NCI-H524 treated with DMSO at 0.1 percent for 48 hours (cell line): ENCODE measurements at places on chromosomes 1 and 21.

DNA sequence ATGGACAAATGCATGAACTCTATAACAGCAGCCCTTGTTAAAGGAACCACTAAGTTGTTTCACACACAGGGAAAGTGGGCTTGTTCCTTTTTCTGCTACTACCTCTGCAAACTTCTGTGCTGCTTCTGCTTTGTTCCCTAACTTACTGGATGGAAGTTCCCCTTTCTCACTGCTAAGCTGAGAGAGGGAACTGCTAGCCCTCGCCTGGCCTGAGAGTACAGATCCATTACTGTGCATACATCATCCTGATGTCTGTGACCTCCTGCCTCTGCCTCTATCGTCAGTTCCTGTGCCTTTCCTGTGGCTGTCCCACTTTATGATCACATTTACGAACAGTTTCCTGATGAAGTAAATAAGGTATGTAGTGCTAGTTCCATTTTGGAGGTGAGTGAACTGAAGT is 3.5 kb downstream of the GNAT2 start:
- no peak for DNase-seq

- no peak for DNase-seq
Observed at GRCh38 chr1:17052038-17052437, 1.8 kb downstream of the SDHB start.

DNA sequence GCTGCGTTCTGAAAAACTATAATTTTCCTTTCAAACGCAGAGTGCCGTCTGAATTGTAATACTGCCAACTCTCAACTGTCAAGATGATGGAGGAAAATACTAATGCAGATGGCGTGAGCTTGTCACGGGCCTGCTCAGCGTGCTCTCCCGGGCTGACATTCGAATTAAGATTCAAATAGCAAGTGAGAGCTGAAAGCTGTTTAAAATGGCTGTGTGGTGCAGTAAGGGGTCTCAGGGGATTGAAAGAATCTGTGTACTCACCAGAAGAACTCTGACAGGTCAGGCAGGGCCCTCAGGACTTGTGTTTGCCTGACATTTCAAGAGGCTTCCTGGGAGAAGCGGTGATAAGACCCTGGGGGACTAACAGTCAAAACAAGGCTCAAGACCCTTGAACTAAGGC is 33.1 kb downstream of the ZMYND12 start:
- DNase-seq = peak; percentile 28

DNA sequence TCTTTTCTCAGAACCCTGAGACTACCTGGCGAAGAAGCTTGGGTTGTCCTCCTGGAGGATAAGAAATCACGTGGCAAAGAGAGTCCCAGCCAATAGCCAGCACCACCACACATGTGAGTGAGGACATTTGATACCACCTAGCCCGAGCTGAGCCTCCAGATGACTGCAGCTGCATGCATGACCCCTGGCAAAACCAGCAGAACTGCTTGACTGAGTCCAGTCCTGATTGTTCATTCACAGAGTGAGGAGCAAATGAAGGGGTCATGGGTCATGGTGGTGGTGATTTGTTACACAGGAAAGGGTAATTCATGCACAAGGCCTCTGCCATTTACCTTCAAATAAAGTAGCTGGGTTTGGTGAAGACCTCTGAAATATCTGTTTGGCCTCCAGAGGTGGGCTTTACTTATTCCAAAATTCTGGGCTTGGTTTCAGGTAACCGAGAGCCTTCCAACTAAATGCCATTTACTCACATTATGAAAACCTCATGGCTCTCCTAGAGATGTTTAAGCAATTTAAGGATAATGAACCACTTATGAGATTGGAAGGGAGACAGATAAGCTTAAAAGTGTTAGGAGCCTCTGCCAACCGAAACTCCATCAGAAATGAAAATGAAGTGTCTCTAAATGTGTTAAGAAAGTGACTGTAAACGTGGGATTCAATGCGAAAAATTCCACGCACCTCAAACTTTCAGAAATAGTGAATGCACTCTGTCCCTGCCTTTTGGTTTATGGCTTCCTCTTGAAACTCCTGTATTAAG is 163.3 kb downstream of the SLC35F3 start:
- no peak for DNase-seq

DNA sequence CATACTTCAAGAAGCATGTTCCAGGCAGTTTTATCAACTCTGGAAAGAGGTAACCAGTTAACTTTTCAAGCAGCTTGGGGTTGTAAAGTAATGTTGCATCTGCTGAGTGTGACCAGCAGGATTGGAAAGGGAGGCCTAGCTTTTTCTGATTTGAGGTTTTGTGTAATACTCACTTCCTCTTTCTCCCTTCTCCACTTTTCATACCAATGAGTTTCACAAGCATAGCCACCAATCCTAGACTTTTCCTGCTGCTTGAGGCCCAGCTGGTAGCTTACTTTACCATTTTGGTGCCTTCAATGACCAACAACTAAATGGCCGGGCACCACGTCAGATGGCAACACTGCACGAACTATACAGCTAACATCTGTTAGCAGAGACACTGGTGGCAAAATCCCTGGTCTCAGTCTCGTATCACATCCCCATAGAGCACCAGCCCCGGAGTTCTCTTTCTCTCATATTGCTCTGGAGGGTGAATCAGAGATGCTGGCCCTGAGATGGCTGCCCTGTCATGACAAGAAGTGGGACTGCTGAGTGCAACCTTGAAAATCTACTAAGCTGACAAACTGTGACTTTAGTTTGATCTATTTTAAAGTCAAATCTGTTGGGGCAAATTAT is 14.8 kb upstream of the GPR88 start:
- DNase-seq = no peak

DNA sequence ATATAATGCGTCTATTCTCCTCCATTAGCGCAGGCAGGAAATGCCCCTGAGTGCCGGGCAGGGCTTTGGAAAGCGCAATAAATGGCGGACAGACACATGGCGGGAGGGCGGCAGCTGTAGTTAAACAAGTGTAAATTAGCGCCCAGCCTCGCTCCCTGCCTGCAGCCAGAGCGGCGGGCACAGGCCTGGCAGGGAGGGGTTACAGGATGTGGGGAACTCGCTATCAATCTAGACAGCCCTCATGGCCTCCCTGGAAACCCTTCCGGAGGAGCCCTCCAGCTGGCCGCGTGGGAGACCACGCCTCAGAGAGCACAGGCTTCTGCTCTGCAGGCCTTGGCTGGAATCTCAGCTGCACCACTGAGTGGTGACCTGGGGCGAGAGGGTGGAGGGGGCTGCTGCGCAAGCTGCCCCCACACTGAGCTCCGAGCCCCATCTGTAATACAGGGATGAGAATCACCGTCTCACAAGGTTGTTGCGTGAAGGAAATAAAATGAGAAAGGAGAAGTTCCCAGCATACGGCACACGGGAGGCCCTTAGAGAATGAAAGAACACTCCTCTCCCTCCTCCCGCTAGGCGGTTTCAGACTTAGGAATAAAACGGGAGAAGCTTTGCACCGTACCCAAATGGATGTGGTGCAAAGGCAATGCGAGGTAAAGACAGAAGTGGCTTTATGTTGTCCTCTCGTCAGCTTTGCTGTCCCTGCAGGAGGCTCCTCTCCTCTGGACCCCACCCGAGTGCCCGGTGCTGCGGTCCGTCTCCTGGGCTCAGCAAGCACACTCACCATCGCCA is 167.2 kb upstream of the POU3F1 start:
- DNase-seq = no peak

GRCh38 chr1:102857251-102857650 is 251.1 kb downstream of the COL11A1 start:
- no peak for DNase-seq

- DNase-seq = no peak
Observed at GRCh38 chr21:25842925-25843324, 108.2 kb downstream of the GABPA start.

- DNase-seq = no peak
Observed at GRCh38 chr1:218292515-218292914, 7.4 kb downstream of the RRP15 start.

GRCh38 chr21:34022627-34023335 is 50.6 kb upstream of the MRPS6 start:
- DNase-seq = no peak

DNA sequence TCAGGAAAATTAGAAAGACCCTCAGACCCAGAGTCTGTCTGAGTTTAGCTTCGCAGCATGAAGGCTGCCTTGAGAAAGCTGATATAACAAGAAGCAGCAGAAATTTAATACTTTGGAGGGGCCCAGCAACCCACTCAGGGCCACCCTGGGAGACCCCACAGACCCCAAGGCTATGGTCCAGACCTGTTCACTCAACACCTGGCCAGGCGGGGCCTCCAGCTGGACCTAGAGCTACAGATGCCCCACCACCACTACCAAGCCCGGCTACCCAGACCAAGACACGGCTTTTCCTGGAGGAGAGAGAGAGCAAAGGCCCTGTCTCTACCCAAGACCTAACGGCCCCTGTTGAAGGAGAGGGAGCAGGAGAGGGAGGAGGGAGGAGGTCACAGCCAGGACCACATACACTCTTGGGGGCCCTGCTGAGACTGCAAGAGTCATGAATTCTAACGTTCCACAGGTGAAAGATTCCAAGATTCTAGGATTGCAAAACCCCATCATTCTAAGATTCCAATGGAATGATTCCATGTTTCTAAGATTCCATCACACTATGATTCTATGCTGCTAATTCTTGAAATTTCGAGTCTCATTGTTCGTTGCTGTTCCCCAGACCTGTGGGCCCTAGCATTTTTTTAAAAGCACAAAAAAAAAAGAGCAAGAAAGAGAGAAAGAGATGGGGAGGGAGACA is 53.2 kb downstream of the LACTBL1 start:
- DNase-seq = no peak

DNA sequence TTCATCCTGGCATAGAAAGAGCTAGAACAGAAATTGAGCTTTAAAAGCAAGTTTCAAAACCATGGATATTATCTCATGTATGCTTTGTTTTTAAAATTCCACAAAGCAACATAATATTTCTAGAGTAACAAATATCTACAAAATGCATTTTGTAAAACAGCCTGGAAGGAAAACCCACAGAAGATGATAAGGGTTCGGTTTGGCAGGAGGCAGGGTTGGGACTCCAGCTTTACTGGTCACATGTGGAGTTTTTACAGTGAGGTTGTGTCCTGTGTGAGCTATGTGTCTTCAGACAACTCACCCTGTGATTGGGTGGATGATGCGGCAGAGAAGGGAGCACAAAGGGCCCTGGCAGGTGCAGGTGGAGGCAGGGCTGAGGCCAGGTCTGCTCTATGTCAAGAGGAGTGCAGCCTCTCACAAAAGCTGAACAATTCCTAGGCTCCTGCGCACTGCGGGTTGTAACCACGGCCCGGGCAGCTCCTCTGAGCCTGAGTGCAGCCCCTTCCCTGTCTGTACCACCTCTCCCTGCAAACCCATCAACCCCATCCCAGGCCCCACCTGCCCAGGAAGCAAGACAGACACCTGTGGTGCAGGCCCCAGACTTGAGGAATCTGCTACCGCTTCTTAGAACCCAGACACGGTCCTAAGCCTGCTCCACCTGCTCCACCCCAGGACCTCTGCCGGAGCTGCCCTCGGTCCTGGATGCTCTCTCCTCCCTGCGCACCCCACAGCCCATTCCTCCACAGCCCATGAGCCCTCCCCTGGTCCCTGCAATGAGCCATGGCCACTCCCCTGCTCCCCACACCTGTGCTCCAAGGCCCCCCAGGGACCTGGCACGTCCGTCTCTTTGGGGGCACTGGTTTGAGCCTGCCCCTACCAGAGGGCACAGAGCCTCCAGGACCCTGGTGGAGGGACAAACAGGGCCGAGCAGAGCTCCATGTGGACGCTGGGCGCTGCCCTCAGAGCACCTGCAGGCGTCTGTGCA is 2.8 kb upstream of the COL18A1 start:
- DNase-seq = no peak

DNA sequence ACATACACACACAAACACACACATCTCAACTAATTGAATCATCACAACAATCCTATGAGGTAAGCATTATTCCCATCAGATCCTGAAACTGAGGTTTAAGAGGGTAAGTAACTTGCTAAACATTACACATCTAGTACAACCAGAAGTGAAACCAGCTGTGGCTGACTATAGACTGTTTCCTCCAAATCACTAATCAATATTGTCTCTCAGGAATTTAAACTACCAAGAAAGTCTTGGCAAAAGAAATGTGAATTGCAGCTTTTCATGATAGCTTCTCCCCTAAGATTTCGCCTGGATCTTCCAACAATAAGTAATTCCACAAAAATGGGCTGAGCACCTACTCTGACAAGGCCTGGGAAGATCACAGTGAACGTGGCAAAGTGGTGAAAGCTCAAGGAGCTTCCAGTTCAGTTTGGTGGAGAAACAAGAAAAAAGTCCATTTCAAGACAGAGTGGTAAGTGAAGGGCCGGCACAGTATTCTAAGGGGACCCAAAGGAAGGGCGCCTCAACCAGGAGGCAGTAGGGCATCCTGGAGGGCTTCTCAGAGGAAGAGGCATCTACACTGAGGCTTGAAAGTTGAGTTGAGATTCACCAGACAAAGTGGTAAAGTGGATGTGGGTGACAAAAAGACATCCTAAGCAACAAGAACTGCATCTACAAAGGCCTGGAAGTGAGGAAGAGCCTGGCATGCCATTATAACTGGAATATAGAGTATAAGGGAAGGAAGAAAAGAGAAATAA is 22.1 kb downstream of the LRRC52 start:
- no peak for DNase-seq

DNA sequence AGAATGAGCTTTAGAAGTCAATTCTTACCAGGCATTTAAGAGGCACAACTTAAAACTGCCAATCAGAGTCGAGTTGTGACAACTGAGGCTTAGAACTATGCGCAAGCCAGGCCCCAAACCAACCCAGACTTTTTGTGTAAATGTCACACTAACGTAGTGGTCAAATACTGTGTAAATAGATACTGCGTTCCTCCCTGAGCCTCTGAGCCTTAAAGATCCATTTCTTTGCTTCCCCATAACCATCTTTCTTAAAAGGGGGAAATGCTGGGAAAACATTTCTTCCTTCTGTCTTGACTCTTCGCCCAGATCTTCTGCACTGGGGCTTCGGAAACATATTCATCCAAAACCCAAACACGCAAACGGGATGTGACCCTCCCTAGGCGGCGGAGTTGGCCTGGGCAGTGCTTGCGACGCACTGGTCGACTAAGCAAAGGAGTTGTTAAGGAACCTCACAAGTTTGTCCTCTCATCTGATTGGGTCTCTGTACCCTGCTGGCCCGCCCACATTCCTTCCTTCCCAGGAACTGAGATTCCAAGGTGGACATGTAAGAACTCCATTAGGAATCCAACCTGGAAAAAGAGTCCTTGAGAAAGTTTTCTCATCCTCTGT is 2.6 kb downstream of the ADAMTS5 start:
- no peak for DNase-seq

GRCh38 chr21:16473988-16474387 is 744.2 kb downstream of the USP25 start:
- DNase-seq = no peak

- DNase-seq = no peak
Observed at GRCh38 chr1:8032366-8032910, 6.3 kb upstream of the ERRFI1 start.

DNA sequence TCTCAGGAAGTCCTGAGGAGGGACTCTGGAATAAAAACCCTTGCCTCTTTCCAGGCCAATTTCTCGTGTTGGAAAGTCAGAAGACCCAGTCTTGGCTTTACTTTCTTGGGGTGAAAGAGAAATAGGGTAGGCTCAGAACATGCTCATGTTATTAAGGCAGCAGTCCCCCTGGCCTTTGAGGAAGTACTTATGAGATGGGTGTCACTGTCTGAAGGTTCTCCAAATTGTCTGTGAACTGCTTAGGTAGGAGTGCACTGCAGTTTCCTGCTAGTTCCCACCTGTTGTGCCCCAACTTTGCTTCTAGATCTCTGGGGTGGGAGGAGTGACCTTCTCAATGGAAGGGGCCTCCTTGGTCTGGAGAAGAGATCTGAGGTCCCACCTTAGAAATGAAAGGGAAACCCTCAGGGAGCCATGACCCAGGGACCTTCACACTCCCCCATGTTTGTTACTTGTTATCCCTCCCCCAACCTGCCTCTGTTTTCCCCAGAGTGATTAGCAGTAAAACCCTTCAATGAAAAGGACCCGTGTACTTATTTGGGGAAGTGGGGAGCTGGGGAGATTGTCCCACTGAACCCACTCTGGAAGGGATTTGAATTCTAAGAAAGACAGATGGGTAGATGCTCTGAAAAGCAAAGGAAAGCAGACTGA is 5.7 kb downstream of the ZNF691 start:
- no peak for DNase-seq
